DMS 273 treated with DMSO at 0.1 percent for 48 hours (cell line): ENCODE measurements at places on chromosomes 16 and 17.

GRCh38 chr17:45785480-45786193, 1.5 kb downstream of the CRHR1 start:
- DNase-seq: no peak

- DNase-seq: no peak
Observed at GRCh38 chr16:27503662-27504061, 46.1 kb downstream of the GTF3C1 start.

- DNase-seq: peak; percentile 1
Observed at GRCh38 chr17:78488867-78489634, 88.1 kb downstream of the DNAH17 start.

GRCh38 chr17:27631411-27631760, 398 bp downstream of the LGALS9 start:
- DNase-seq: no peak

GRCh38 chr17:7916808-7917207, 719 bp upstream of the RNF227 start:
- DNase-seq: no peak

- no peak for DNase-seq
Observed at GRCh38 chr17:44279666-44280391, 11.9 kb upstream of the SLC4A1 start.

GRCh38 chr16:30395155-30395991, at the start of gene ZNF48:
Gene ZNF48 (plus strand): TSS chr16:30395420. CDS start chr16:30395795, 375 bp downstream.
- DNase-seq: peak; percentile 55

DNA sequence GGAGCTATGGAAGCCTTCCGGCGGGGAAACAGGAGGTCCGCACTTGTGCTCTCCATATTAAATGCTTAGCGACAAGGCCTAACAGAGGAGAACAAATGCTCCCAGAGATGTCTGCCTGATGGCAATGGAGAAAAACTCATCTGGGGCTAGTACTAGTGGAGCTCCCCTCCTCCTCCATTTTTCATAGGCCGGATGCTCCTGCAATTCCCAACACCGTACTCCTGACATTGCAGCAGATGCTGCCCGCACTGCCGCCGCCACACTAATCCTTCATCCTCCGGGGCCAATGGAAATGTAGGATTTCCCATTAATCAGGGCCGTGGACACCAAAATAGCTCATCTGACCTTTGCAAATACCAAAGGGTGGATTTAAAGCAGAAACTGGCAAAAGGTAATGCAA, 27.5 kb downstream of the TOM1L2 start:
- no peak for DNase-seq
